Stimulated activated CD8-positive, alpha-beta memory T cell treated with anti-CD3 and anti-CD28 coated beads, Interleukin-4, amount 100 ng/mL, for 24 hours (primary cell): ENCODE measurements at places on chromosomes 2 and 18.

DNA sequence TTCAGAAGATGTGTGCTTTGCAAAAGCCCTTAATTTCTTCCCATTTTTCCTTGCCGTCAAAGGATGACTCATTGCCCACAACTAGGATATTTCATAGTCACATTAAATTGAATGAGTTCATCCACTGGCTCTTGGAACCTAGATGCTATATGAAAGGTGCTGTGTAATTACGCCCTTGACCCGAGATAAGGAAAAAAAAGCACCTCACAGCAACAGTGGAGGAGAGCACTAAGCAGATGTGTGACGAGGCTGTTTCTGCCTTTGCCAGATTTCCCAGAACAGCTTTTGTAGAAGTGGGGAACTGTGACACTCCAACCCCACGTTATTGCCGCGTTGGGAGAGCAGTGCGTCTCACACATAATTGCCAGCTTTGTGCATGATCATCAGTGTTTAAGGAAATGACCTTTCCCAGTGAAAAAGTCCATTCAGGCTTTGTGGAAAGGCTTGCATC, 33.3 kb upstream of the TMEM87B start:
- DNase-seq, result no peak

DNA sequence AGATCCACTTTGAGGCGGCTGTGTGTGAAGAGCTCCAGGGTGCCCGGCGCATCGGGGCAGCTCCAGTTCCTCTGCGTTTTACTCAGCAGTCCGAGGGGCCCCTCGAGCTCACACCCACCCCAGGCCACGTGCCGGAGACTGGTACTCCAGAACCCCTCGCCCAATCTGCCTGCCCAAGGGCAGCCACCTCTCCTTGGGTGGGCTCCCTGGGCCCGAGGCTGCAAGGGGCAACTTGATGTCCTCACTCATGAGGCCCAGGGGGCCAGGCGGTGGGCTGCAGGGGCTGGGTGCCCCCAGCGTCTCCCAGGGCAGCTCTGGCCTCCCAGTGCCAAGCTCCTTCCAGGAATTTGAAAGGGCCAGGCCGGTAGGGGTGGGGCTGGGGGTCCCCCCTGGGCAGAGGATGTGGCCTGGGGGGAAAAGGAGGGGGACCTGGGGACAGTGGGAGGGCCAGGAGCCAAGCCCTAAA, 16.7 kb downstream of the RAMP1 start:
- no peak for DNase-seq

GRCh38 chr2:127015106-127015910, 91.6 kb downstream of the BIN1 start:
- DNase-seq, result no peak

GRCh38 chr2:23703583-23704385, 223.1 kb downstream of the ATAD2B start:
- no peak for DNase-seq

GRCh38 chr2:46326231-46326980, 29.2 kb downstream of the EPAS1 start:
- no peak for DNase-seq

GRCh38 chr18:9760641-9761040, 52.5 kb downstream of the RAB31 start:
- no peak for DNase-seq

DNA sequence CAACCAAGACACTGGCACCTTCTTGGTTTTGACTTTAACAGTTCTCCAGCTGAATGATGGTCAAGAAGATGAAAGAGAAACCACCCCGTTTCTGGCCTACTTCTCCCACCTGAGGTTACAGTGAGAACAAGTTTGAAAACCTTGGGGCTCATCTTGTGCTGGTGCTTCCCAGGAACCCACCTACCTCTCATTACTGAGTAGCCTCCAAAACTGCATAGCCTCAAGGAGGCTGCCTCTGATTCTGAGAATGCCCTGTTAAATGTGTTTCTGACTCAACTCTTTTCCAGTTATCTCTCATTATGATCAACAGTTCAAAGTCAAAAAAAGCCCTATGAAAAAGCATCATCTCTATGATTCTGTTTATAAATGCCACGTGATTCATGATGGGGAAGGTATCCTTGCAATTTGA, 121.9 kb downstream of the CACNB4 start:
- DNase-seq, result no peak

DNA sequence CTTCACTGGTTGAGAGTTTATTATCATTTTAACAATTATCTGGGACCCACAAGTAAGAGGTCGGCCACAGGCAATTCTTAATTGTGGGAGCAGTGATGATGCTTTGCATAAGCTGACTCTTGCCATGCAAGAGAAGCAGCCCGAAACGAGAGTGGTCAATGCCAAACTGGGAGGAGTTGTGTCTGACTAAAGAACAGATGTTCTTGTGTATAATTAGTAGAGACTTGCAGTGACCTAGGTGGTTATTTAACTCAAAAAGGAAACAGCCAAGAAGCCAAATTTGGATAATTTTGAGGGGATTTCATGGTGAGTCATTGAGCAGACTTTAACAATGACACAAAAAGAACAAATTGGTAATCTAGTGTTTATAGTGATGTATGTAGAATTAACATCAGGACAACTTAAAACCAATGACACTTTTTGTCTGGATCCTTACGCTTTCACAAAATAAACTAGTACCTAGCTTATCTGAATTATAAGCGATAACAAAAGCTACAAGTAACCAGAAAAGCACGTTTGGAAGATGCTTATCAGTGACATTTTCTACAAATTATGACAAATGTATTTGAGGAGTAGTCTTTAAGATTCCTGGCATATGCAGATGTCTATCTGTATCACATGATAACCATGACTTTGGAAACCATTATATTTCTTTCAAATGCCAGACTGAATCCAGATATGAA, 184.7 kb upstream of the DLGAP1 start:
- no peak for DNase-seq

- DNase-seq, result no peak
Observed at GRCh38 chr2:1808981-1809422, 64.7 kb upstream of the PXDN start.

DNA sequence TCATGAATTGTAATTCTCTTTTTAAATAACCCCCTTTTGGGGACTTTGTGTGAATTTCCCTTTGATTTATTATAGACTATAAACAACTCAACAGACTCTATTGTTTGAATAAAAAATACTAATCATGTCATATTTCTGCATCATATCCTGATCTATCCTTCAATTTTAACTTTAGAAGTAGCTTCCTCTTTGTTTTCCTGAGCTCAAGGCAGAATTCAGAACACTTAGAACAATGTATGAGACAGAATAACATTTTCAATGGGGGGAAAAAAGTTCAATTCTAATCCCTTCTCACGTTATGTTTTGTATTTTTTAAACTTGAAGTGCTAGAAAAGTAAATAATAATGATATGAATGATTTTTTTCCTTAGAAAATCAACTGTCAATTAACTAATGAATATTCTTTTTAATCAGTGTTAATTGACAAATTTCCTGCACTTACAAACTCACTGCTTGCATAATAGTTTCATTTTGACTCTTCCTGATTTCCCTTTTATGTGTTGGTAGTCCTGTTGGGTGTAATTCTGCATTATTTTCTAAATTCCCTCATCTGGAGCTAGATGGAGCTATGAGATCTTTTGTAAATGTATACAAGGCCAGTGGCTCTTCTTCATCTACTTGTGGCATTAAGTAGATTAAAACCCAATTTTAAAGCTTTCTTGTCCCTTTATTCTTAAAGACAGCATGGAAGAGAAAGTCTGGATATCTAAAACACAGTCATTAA, 326.1 kb downstream of the PARD3B start:
- DNase-seq, result no peak

GRCh38 chr2:240850026-240850425, 18.6 kb upstream of the AGXT start:
- no peak for DNase-seq

- DNase-seq, result no peak
Observed at GRCh38 chr2:62504657-62505056, 1.3 kb downstream of the TMEM17 start.

- DNase-seq, result no peak
Observed at GRCh38 chr18:37672932-37673595, 107.5 kb upstream of the CELF4 start.

DNA sequence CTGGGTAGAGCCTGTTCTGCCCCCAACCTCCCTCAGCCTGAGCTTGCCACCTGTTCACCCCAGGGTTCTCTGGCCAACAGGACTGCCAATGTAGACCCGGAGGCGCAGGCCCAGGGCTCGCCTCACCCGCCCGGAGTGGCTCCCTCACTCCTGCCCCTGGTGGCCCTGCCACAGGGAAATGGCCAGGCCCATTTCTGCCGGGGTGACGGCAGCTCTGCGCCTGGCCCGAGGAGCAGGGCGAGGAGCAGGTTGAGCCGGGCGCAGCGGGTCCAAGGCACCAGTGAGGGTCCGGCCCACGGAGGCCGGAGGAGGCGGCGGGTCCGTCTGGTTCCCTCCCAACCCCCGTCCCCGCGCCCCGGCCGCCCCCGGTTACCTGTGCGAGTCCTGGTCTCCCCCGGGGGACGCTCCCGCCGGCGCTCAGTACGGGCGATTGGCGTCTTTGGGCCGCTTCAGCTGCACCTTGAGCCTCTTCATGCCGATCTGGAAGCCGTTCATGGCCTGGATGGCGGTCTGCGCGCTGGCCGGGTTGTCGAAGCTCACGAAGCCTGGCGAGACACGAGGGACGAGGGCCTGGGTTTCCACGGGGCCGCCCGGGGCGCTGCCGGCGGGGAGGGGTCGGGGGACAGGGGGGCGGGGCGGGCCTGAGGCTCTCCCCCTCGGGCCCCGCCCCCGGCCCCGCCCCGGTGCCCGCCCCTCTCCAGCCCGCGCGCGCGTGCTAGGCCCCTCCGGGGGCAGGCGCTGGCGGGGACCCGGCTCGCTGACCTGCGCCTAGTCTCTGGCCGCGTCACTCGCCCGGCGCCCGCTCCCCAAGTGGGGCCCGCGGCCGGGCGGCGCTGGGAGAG, 312.0 kb downstream of the CELF4 start:
- no peak for DNase-seq

- DNase-seq, result peak; percentile 30
Observed at GRCh38 chr2:27249891-27250651, 12.8 kb downstream of the SLC30A3 start.

DNA sequence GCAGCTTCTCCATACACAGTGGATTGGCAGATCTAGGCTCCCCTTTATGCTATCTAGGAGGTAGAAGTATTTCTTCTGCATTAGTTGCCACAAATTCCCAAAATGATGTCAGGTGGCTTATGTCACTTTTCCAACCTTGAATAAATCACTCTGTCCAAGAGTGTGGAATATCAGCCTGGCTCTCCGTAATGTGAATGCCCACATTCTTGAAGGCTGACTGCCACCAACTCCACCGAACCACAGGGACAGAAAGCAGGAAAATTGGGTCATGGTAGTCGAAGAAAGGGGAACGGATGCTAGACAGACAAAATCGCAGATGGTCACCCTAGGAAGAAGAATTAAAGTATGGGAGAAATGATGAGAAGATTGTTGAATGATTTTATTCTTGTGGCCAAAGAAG, 624.9 kb upstream of the CDH2 start:
- no peak for DNase-seq

- peak; percentile 46 for DNase-seq
Observed at GRCh38 chr2:136378712-136379595, 261.0 kb upstream of the CXCR4 start.

DNA sequence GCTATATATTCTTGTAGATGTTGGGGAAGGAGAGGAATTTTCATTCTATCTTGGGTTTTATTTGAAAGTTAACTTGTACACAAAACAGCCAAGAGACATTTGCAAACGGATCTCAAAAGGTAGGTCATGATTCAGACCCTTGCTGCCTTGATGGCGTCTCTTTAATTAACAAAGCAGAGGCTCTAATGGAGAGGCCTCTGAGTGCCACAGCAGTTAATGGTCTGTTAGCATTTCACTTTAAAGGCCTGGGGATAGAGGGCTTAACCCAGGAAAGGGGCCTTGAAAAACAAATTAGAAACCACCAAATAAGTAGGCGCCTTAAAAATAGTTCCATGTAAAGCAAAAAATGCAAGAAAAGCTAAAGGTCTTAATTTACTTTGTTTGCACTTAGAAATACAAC, 836.9 kb upstream of the CELF4 start:
- DNase-seq, result no peak

DNA sequence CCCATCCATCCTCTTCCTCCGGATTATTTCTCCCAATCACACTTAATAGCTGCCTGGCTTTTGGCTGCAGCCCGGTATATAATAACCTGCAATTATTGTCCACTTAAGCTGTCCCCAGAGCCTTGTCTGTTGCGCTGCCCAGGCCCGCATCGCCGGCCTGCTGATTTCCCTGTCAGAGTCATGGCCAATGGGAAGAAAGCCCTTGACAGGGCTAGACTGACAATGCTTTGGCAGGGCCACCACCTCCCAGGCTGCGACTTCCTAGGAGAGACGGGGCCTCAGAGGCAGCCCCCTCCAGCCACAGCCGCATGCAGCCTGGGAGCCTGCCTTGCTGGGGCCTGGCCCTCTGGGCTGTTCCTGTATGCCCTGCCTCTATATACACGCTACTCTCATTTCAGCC, 10.0 kb upstream of the CELF4 start:
- no peak for DNase-seq

DNA sequence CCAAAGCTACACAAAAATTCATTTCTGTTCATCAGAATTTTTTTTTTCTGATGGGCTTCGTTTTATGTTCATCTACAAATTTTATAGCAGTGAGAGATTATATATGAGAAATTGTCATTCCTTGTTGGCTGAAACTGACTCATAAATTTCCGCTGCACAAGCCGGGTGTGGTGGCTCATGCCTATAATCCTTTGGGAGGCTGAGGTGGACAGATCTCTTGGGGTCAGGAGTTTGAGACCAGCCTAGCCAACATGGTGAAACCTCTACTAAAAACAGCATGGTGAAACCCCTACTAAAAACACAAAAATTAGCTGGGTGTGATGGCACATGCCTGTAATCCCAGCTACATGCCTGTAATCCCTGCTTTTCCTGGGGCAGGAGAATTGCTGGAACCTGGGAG, 72.0 kb downstream of the PLEKHM3 start:
- DNase-seq, result no peak

DNA sequence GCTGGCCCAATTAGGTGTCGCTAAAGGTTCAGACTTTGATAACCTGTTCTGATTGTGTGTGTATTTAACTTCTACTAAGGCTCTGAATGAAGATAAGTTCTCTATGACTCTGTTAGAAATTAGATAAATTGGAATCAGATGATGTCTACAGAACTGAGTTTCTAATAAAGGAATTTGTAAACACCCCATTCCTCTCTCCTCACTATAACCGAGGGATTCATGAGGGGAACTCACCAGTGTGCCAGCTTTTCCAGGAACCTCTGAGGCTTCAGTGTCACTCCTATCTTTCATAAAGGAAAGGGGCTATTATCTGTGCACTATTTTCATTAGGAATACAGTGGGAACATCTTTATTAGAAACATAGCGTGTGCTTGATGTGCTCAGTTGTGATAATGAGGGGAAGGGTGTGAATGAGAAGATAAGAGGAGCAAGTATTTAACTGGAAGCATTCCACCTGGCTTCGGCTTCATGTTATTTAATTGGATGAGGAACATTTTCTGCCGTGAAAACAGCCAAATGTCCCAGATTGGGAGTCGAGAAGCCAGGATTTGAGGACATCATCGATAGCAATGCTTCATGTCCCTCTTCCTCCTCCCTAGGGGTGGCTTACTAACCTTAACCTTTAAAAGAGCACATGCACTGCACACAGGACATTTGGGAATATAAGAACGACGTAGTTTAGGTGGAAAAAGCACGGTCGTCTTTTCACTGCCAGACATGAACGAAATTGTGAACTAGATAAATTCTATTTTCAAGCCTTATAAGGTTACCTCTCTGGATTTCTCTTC, 84.8 kb upstream of the TCF4 start:
- no peak for DNase-seq

- no peak for DNase-seq
Observed at GRCh38 chr2:77629539-77629938, 107.4 kb upstream of the LRRTM4 start.
